ENCODE measurements at places on chromosomes 3 and 15.

GRCh38 chr15:63857461-63857856 is 23.7 kb upstream of the HERC1 start:
- DNase-seq: no peak

- DNase-seq: no peak
Observed at GRCh38 chr3:140399871-140400270, 278.0 kb upstream of the TRIM42 start.

- no peak for DNase-seq
Observed at GRCh38 chr3:37075955-37076354, 82.6 kb downstream of the MLH1 start.

GRCh38 chr3:141065258-141065657 is 14.1 kb downstream of the SPSB4 start:
- DNase-seq: no peak

DNA sequence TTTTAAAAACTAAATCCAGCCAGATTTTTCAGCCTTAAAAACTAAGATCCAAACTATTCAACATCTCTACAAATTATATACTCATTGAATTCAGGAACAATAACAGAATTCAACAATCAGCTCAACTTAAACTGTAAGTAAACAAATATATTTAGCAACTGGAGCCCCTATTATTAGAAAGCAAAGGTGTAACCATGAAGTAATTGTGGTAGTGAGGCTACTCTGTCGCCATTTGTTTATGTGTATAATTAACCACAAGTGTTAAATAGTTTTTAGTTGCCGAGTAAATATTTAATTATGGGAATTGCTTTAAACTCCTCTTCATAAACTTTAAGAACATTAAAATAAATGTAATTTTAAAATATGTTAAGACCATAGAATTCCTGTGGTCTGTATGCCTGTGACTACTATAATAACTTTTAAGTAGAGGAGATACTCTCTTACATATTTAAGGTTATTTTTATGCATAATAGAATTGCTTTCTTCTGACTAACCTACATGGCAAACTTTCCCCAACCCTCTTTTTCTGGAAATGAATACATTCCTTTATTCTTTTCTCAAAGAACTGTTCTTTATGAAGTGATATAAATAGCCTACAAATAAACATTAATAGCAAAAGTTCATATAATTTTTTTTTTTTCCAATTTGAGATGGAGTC is 51.2 kb downstream of the MFN1 start:
- no peak for DNase-seq

DNA sequence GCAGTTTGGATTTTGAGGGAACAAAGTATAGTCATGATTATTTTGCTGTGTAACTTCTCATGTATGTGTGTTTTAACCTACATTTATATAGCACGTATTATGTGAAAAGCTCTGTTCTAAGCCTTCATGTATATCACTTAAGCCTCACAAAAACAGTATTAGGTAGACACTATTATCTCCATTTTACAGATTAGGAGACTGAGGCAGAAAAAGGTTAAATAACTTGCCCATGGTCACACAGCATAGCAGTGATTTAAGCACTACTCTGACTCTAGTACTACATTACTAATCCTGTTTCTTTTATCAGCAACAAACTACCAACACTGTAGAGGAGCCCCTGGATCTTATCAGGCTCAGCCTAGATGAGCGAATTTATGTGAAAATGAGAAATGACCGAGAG is 2.6 kb downstream of the LSM3 start:
- no peak for DNase-seq

- DNase-seq: no peak
Observed at GRCh38 chr3:29605845-29606244, 325.0 kb downstream of the RBMS3 start.

DNA sequence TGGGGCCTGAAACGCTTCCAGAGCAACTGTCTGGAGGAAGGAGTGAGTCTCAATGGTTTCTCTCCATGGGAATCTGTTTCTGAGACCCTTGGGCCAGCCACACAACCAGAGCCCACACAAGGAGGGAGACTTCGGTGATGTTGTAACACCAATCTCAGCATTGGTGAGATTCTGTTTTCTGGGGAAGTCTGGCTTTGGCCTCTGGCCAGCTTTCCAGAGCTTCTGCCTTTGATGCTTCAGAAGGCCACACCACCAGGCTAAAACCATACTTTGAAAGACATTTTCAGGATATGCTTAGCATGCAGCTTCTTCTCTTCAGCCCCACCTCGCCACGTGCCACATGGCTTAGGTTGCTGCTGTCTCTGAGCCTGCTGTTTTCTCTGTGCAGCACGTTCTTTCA is 3.6 kb upstream of the EEFSEC start:
- no peak for DNase-seq

- no peak for DNase-seq
Observed at GRCh38 chr3:139472380-139473010, 3.8 kb downstream of the RBP2 start.

DNA sequence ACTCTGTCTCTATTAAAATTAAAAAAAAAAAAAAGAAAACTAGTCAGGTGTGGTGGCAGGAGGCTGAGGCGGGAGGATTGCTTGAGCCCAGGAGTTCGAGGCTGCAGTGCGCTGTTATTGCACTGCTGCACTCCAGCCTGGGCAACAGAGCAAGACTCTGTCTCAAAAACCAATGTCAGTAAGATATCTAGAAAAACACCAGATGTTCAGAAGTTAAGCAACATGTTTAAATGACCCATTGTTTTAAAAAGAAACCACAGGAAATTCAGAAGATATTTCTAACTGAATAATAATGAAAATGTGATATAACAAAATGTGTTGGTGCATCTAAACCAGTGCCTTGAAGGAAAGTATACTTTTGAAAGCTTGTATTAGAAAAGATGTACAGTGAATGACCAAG is 203.4 kb upstream of the CGNL1 start:
- DNase-seq: no peak

DNA sequence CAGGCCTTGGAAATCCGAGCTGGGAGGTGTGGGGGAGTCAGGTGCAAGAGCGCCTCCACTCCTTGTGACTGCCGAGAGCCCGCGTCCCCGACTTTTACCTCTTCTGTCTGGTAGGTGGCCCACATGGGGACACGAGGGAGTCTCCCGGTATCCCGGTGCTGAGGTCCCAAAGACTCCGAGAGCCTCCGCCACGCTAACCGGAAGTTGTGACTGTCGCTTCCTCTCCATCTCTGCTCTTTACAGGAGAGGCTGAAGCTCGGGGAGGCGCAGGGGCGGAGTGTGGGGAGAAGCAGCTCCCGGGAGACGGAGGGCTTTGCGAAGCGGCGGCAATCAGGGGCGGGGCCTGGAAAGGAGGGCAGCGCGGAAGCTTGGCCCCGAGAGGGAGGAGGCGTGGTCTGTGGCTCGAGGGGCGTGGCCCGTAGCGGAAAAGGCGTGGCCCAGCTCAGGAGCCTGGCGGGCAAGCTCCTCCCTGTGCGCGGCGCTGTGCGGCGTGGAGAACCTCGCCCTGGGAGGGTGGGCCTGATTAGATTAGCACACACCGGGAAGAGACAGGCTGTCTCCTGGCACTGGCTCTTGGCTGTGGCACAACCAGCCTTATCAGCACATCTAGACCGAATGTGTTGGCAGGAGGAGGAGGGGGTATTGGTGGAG is 143.9 kb downstream of the GABRB3 start:
- no peak for DNase-seq

DNA sequence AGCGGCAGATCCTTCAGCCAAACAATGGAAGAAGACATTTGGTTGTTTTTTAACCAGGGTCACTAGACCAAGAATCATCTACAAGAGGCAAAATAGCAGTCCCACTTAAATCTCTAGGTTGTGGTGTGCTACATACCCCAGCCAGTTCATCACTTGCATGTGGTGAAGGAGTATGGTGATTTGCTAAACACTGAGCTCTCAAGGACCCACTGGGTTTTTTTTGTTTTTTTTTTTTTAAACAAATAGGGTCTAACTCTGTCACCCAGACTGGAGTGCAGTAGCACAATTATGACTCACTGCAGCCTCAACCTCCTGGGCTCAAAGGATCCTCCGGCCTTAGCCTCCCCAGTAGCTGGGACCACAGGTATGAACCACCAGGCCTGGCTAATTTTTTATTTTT is 508.0 kb downstream of the FOXP1 start:
- no peak for DNase-seq

DNA sequence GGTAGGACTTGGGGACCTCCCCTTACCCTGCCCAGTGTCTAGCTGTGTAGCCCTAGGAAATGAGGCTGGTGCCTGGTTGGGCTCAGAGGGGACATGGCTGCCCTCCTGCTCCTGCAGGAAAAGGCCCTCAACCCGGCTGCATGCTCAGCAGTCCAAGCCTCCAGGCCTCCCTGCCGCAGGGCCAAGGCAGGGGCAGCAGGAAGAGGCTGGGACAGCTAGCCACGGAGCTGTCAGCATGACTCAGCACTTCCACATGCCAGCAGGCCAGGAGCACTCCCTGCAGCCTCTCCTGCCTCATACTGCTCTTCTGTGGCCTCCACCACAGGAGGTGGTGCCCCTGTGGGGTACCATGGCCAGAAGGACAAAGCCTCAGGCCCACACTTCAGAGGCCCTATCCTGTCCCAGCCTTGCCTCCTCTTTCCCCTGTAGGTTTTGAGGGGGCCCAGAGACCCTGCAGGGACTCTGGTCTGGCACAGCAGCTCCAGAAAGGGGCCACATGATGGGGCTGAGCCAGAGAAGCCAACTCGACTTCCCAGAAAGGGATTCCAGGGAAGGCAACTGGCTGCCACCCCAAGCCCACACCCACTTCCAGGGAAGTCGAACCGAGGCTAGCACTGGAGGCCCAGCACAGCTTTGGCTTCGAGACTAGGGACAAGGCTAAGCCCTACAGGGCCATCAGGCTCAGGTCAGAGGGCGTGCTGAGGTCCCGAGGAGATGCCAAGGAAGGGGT is 19.5 kb downstream of the TKT start:
- peak; percentile 10 for DNase-seq

GRCh38 chr3:24829011-24829581 is 334.4 kb upstream of the THRB start:
- no peak for DNase-seq

DNA sequence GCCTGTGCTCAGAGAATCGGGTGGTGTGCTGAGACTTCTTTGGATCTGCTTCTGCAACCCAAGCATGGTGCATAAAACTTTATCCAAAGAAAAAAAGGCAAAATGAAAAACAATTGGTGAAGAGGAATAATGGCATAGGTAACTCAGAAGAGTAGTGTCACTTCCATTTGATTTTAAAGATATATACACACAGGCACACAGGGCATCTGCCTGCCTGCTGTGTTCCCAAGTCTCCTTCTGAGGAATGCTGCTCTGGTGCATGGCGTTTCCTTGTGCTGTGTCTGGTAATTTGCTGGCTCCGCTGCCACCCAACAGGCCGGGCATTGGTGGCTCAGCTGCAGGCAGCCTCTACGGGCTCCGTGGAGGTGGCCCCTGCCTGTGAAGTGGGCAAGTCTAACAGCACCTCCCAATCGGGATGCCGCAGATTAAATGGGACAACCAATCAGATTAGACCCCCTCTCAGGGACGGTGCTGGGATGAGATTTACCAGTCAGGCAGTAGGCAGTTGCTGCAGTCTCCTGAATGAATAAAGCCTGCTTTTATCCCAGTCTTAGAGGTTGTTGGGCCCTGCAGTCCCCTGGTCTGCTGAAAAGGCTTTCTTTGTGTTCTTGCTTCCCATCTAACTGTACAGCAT is 253.7 kb upstream of the RASGRP1 start:
- peak; percentile 1 for DNase-seq

GRCh38 chr3:185216607-185216958 is 37.3 kb downstream of the EHHADH start:
- DNase-seq: no peak

- DNase-seq: no peak
Observed at GRCh38 chr15:100078511-100079220, 263.1 kb downstream of the ADAMTS17 start.

- no peak for DNase-seq
Observed at GRCh38 chr3:113601240-113601639, 68.9 kb downstream of the SIDT1 start.

GRCh38 chr15:66114863-66115425 is 138.6 kb downstream of the MEGF11 start:
- DNase-seq: no peak

DNA sequence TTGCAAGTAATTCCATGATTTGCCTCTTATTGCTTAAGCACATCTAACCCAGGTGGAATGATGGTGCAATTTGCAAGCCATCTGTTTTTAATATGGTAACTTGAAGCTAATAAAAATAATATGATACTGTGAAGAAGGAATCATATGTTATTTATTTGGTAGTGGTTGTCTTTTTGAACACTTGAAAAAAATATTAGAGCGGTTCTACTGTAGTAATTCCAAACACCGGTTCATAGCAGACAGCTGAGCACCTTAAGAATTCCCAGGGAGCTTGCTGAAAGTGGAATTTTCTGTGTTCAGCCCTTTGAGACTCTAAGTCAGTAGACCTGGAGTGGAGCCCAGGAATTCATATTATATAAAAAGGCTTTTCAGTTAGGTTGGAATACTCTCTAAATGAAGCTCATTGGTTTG is 687.4 kb downstream of the EDEM1 start:
- DNase-seq: no peak

DNA sequence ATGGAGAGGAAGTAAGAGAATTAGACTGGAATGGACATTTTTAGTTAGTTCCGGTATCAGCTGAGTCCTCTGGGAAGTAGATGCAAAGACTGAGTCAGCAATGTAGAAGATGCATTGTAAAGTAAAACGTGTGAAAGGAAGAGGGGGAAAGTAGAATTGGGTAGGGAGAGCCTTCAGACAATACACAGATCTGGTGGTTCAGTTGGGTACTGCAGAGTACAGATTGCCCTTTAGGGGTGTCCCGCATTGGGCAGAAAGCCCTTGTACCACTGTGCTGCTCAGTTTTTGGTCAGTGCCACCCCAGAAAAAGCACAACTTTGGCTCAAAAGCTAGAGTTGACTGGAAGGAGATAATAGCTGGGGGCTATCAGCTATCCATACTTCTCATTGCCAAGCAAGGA is 247.4 kb downstream of the KBTBD8 start:
- no peak for DNase-seq

DNA sequence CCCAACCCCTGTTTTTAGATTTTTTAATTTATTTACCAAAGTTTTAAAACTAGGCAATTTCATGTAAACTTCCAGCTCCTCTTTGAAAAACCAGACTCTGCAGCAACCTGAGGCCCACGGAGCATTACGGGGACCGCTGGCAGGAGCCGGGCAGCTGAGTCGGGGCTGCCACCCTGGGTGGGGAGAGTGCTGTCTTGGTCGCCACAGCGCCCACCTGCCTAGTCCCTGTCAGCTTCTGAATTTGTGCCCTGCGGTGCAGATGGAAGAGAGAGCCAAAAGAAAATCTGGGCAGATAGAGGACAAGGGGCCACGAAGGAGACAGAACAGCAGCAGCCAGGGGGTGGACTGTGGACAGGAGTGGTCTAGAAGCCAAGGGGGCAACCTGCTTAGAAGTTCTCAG is 34.6 kb downstream of the PXYLP1 start:
- no peak for DNase-seq
